ENCODE measurements at places on chromosomes 12 and 14.

DNA sequence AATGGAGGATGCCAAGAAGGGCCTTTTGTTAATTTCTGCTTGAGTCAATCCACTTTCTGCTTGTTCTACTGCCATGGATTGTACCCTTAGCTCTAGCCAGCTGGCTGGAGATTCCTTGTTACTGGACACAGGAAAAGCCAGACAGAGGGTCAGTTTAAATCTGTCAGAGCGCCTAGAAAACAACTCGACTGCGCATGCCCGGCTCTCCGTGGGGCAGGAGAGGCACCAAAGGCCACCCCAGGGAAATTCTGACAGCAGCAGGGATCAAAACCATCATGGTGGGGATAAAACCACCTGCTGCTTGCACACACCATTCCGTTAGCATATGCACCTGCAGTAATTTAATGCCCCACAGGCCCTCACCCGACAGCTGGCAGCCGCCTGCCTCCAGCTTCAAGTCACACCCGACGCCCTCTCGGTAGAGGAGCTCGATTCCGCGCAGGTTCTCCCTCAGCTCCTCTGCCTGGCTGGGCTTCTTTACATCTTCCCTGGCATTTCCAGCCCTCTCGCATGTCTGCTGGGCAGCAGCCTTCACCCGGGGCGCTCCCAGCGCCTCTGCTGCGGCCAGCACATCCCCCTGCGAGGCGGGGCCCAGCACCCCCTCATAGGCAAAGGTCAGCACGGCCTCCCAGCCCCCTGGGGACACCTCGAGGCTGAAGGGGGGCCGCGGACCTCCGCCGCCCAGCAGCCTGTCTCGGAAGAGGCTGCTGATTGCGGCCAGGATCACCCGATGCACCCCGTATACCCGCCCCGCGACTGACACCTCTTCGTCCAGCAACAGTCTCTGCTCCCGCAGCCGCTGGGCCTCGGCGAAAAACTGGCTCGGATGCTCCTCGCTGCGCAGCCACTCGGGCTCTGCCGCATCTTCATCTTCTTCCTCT is 1.0 kb downstream of the KLHL33 start:
- peak; percentile 7 for DNase-seq

- no peak for DNase-seq
Measured at GRCh38 chr12:96054244-96054610, 18.8 kb upstream of the LTA4H start.

DNA sequence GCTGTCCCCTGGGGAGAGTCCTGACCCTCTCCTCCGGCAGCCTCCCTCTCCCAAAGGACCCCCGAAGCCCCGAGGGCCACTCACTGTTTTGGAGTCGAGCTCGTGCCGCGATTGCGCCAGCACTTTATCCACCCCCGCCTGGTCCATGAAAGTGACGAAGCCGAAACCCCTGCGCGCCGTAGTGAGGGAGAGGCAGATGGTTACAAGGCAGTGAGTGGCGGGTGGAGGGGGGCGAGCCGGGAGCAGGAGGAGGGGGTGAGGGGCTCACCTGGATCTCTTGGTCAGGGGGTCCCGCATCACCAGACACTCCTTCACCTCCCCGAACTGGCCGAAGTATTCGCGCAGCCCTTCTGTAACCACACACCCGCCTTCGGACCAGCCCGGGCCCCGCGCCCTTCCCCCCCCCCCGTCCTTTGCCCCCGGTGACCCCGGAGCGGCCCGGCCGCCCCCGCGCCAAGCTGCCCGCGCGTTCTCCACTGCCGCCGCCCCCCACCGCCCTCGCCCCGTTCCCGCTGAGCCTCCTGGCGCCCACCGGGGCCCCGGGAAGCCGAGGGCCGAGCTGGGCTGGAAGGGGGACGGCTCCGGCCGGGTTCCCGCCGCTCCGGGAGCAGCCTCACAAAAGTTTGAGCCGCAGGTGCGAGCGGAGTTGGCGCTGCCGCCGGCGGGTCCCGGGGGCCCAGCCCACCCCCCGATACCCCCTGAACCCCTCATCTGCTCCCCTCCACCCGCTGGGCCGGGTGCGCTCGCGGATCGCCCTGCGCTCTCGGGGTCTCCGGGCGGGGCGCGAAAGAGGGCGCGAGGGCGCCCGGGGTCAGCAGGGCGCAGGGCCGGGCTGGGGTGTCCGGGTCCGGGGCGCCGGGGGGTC is 808 bp downstream of the MSI1 start:
- DNase-seq, result peak; percentile 46

GRCh38 chr14:54117396-54117795 is 160.8 kb upstream of the BMP4 start:
- DNase-seq, result no peak

DNA sequence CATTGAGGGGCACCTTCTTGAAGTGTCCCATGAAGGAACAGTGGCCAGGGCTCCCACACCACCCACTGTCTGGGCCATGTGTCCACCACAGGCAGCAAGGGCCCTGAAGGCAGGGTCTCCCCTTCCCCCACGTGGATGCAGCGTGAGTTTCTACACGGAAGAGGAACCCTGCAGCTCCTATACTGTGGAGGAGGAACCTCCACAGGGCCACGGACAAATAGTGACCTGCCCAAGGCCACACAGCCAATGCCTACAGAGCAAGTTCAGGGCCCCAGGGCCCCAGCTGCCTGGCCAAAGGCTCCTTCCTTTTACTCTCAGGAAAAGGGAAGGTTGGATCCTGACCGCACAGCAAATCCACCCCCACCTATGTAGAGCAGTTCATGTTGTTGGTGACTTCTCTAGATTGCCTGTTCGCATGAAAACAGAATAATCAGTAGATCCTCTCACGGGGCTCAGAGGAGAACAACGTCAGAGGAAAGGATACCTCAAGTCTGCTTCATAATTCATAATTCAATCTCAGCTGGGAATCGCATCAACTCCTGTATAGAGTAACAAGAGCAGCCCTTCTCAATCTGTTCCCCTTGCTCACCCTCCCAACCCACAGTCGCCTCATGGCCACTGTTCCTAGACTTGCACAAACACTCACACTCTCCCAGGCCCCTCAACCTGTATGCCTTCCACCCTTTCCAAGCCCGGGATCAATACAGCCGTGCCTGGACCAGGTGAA is 11.1 kb upstream of the KRT73 start:
- no peak for DNase-seq

DNA sequence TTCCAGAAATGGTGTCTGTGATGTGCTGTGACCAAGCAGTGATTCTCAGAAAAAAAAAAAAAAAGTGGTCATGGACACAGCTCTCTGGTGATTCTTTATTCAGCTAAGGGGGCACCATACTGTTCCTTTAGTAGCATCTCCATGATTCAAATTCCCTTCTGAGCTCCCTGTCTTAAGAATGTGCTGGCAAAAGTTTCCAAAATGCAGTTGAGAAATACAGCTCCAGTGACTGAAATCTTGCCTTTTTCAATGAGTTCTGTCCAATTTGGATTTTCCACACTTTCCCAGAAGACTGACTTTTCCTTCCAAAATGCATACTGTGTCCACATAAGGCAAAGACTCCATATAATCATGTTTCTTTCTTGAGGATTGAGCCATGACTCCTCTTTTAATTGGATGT is 24.3 kb upstream of the CPM start:
- DNase-seq, result no peak

GRCh38 chr12:59699421-59700152 is 103.8 kb downstream of the SLC16A7 start:
- no peak for DNase-seq

DNA sequence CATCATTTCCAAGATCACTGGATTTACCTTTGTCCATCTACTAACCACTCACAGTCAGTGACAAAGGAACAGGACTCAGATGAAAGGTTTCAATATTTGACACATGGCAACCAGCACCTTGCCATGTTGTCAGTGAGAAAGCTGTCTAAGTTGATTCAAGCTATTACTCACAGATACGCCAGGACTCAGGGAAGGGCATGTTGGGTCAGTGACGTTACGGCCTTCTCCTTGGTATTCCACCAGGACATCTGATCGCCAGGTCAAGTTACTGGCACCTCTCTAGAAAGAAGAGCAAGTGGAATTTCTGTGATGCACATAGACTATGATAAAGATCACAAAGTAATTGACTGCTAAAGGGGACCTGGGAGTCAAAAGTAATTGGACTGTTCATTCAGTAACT is 36.4 kb downstream of the GNS start:
- DNase-seq, result no peak

- DNase-seq, result no peak
Measured at GRCh38 chr14:105204931-105205672, 24.0 kb upstream of the NUDT14 start.

GRCh38 chr12:3299929-3300832 is 190.8 kb upstream of the PRMT8 start:
- peak; percentile 94 for DNase-seq

DNA sequence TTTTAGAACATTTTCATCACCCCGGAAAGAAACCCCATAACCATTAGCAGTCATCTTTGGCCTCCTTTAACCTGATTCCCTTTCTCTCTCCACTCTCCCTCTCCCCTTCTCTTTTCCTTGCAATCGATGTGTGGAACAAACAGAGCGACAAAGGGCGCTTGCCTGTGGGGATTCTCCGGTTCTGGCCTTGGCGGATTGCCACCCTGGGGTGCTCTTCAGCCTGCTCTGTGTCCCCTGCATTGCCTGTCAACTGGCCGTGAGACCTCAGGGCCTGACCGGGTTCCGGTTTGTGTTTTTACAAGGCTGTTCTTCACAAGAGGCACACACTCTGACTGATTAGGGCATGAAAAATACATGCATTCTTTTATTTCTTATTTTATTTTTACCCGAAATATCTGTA is 27.8 kb downstream of the LRTM2 start:
- DNase-seq, result no peak

DNA sequence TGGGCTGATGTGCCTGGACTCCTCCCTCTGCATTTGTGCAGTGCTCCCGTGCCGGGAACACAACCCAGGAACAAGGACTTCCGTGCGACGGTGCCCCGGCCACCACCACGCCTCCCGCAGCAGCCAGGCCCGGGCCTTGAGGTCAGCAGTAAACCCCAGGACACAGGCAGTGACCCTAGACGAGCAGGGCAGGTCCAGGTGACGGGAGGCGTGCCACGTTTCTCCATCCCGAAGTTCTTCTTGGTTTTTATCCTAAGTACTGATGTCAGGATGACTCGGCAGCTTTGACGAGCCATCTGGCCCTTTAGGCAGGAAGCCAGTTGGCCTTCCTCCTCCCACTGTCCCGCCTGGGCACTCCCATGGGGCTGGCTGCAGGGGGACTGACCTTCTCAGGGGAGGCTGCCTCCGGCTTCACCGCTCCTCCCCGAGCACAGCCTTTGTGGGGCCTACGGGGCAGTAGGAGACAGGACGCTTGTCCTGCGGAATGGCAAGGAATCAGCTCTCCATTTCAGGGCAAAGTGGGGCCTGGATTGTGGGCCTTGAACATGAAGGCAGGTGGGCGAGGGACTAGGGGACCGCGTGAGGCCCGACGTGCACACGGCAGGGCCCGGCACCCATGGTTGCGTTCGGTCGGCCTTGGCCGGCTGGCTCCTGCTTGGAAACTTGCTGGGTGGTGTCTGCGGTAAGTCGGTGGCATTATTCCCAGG is 94.1 kb downstream of the FBXL14 start:
- DNase-seq, result no peak

- peak; percentile 51 for DNase-seq
Measured at GRCh38 chr12:120944645-120945217, 33.6 kb upstream of the HNF1A start.

GRCh38 chr12:33770652-33771051 is 251.6 kb upstream of the ALG10 start:
- no peak for DNase-seq

DNA sequence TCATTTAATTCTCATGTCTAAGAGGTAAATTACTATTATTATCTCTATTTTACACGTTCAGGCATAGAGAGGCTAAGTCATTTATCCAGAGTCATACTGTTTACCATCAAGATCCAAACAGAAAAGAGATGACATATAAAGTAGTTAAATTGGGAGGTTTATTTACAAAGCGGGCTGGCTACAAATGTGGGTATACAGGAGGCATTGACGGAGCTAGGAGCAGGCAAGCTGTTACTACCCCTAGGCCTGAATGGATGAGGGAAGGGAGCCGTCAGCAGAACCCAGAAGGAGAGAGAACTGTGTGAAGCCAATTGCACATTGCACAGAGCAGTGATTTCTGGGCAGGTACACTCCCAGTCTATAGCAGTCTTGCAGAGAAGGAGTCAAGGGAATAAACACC is 39.8 kb downstream of the DACT1 start:
- no peak for DNase-seq

DNA sequence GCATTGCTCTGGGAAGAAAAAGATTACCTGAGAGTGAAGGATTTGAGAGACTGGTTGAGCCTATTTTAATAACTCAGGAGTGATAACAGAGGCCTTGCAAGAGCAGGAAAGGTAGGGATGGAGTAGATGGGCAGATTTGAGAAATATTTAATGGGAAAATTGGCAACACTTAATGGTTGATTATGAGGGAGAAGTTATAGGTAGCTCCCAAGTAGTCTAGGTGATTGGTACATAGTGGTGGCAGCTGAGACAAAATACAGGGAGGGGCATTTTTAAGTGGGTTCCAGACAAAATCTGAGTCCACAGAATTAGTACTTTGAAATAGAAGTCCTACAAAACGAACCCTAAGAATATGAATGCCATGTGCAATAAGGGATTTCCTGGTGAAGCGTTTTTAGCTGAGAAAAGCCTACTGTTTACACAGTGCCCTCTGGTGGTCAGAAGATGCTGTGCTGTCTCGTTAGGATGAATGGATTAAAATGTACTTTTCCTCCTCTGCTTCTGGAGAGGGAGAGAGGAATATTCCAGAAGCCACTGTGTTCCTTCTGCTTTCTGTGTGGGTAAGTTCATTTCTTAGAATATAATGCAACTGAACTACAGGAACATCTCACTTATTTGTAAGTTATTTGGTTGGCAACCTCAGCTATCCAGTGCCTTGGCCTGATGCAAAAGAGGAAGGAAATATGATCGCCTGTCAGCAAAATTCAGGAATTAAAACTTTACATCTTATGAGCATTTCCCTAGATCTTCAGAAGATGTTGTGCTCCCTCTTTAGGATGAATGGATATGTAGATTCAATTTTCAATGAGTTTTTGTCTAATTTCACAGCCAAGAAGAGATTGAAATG is 6.5 kb downstream of the ZBTB1 start:
- peak; percentile 74 for DNase-seq

- no peak for DNase-seq
Measured at GRCh38 chr12:19665121-19665900, 226.0 kb downstream of the AEBP2 start.

DNA sequence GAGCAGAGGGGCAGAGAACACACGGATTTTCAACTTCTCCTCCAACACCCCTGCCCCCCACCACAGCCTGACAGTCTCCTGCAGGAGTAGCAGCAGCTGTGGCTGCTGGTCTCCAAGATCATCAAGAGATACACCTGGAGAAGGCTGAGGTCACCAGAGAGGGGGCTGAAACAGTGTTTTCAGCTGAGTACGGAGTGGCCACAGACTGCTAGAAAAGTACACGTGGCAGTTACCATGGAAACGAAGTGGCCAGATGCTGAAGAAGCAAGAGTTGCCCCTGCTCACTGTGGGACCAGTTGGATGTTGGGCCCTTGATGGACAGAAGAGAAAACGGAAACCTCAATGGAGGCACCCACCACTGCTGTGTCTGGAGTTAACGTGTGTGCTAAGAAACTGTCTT is 4.9 kb upstream of the DIABLO start:
- DNase-seq, result no peak

- DNase-seq, result no peak
Measured at GRCh38 chr14:101828046-101828445, 66.5 kb downstream of the PPP2R5C start.

- peak; percentile 35 for DNase-seq
Measured at GRCh38 chr12:52871291-52872039, 22.7 kb upstream of the KRT78 start.

- peak; percentile 45 for DNase-seq
Measured at GRCh38 chr12:100267603-100268281, 765 bp downstream of the SCYL2 start.

Measured in NCI-H526 (cell line).